ENCODE measurements at places on chromosomes 6 and 20. TPM values are rescaled to one million over a fixed set of nuclear protein-coding genes. Genes with fewer than 3 reads are reported as not detected.

Gene TGM6
- polyA plus RNA-seq, result not detected

Gene COL12A1
- 2.7 TPM for polyA plus RNA-seq

Gene CCDC167
- polyA plus RNA-seq, result 38.7 TPM

Gene SYNGAP1
- 0.70 TPM for polyA plus RNA-seq

Gene GRM1
- polyA plus RNA-seq, result not detected

Gene FAM229B
- 5.8 TPM for polyA plus RNA-seq

Gene LHFPL5
- not detected for polyA plus RNA-seq

Gene PSMB8
- 19.2 TPM for polyA plus RNA-seq

Gene BPIFB4
- not detected for polyA plus RNA-seq

Gene HRH3
- polyA plus RNA-seq, result 0.03 TPM

Gene RIPOR3
- polyA plus RNA-seq, result 5.4 TPM

Gene ULBP2
- 0.59 TPM for polyA plus RNA-seq

Gene TMEM244
- polyA plus RNA-seq, result not detected

Gene C6orf52
- 0.47 TPM for polyA plus RNA-seq

Gene PCIF1
- polyA plus RNA-seq, result 29.7 TPM

Gene NHLRC1
- 2.6 TPM for polyA plus RNA-seq

Gene DZANK1
- polyA plus RNA-seq, result 0.96 TPM

Gene MCM3
- polyA plus RNA-seq, result 9.6 TPM

Gene SRMS
- polyA plus RNA-seq, result not detected

Gene IP6K3
- 95.7 TPM for polyA plus RNA-seq

Gene MRAP2
- 0.26 TPM for polyA plus RNA-seq

Gene TFAP2B
- polyA plus RNA-seq, result not detected

Gene XKR7
- polyA plus RNA-seq, result not detected

Gene BNIP5
- polyA plus RNA-seq, result not detected

Gene HLA-DOB
- polyA plus RNA-seq, result 0.25 TPM

Gene OPRM1
- polyA plus RNA-seq, result not detected

Gene ZBTB12
- 2.2 TPM for polyA plus RNA-seq

Gene SCRT2
- polyA plus RNA-seq, result not detected

Gene CST5
- polyA plus RNA-seq, result not detected

Gene HMGCLL1
- polyA plus RNA-seq, result 0.56 TPM

Gene SLC17A9
- polyA plus RNA-seq, result 0.88 TPM

Gene NCR2
- polyA plus RNA-seq, result not detected

Gene LRRN4
- polyA plus RNA-seq, result not detected

Gene GUCA1A
- polyA plus RNA-seq, result not detected

Gene POPDC3
- 271 TPM for polyA plus RNA-seq

Gene EPPIN
- not detected for polyA plus RNA-seq

Gene NR2E1
- polyA plus RNA-seq, result not detected

Gene MAP1LC3A
- polyA plus RNA-seq, result 27.4 TPM

Gene TMC2
- 0.03 TPM for polyA plus RNA-seq

Measured in psoas muscle (tissue), 8 donors.